ENCODE measurements at places on chromosomes 16 and 17. TPM values are rescaled to one million over a fixed set of nuclear protein-coding genes. Genes with fewer than 3 reads are reported as not detected.

DNA sequence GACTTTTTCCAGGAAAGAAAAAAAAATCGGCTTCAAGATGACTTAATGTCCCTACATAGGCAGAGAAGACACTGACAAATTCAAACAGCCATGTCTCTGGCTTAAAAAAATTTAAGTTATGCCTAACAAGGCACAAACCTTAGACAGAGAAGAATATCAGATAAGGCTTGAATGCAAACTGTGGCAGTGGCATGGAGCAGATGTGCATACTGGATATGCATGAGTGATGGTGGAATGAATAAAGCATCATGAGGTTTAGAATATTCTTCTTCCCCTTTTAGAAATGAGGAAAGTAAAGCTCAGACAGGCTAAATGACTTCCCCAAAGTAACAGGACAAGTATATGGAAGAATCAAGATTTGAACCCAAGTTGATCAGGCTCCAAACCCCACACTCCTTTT lies 23.2 kb upstream of the WSCD1 start:
- DNase-seq, result no peak

GRCh38 chr16:54309341-54309740 lies 22.8 kb upstream of the IRX3 start:
- DNase-seq, result no peak

DNA sequence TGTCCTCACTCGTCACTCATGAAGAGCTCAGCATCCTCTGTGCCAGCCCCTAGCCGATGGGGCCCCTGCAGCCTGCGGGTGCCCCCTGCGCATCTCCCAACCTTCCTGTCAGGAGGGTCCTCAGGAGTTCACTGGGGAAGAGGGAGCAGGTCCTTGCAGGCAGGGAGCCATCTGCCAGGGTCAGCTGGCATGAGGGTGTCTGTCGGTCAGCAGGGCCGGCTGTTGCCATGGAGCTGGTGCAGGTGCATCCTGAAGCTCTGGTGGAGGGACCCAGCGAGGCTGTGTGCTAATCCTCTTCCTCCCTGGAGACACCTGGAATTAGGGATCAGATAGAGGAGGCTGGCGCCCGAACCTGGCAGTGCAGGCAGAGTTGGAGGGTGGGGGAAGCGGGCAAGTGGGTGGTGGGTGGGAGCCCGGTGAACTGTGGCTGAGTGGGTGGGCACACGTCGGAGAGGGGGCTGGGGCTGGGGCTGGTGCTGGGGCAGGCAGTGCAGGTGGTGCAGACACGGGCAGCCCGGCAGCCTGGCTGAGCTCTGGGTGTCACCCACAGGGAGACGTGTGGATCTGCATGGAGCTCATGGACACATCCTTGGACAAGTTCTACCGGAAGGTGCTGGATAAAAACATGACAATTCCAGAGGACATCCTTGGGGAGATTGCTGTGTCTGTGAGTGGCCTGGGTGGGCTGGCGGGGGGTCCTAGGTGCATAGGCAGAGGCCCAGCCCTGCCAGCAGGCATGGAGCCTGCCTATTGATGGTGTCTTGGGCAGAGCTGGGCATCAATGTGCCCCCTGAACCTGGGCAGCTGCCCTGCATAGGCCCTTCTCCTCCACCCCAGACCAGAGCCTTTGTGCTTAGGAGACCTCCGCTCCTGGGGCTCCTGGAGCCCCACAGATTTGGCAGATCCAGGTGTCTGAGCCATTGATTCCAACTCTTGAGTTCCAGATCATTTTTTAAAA lies 17.4 kb downstream of the MAP2K3 start:
- DNase-seq, result peak; percentile 48

DNA sequence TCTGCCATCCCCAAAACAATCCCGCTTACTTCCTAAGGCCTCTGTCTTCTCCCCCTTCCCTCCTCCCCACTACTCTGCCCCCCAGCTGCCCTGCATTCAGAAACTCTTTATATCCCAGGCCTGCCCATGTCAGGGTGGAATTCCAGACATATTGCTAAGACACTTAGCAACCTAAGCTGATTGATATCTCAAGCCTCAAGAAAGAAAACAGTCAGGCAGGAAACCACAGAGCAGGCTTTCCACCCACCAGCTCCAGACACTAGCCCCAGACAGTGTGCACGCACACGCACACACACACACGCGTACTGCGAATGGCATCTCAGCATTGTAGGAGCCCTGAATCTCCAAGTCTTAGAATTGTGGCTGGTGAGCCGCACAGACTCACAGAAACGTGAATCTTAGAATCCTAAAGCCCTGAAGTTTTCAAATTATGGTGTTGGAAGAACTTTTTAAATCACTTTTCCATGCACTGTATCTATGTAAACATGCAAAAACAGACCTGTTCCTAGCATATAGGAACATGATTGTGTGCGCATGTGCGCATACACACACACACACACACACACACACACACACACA lies 8.8 kb upstream of the LPCAT2 start:
- no peak for DNase-seq

DNA sequence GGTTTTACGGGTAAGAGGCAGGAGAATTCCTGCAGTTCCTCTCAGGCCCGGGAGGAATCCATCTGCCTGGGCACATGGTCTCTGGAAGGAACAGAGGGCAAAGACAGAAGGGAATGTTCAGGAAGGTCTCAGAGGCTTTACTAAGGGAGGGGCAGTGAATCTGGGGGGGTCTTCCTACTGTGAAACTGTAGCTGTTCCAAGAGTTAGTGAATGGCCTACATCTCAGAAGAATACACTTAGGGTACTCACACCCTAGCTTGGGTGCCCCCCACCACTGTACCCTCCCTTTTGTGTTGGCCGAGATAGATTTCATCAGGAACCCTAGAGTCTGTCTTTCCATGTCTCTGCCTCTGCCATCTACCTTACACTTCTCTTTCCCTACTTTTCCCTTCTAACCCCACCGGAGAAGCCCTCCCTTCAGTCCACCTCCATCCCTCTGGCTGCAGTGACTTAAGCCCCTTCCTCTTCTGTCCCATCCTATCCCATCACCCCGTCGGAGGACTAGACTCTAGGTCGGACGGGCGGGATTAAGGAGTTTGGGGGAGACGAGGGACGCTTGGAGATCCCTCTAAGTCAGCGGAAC lies 316 bp downstream of the DLG4 start:
- DNase-seq, result no peak

The SLC6A2 gene
- not detected for total RNA-seq

The SLC16A11 gene
- total RNA-seq, result 2.5 TPM

The LRRC46 gene
- total RNA-seq, result 0.40 TPM

The TEKT5 gene
- 2.1 TPM for total RNA-seq
